T-helper 1 cell (primary cell): ENCODE measurements at places on chromosomes 12 and 14.

- DNase-seq: no peak
Measured at GRCh38 chr12:49293056-49293956, 1.6 kb upstream of the PRPH start.

DNA sequence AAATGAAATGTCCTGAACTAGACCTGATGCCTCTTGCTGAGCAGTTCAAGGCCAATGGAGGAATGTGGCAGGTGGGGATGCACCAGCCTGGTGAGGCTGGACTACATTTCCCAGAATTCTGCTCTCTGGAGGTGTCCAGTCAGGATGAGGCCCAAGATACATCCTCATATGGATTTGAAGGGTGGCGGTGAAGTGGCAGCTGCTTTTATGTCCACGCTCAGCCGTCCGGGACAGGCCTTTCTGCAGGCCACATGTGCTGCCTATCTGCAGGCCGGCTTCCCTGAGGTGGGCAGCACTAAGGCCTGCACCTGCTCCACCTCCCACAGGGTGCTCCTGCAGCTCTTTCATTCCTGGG lies 230.2 kb downstream of the BCL11B start:
- DNase-seq: no peak

GRCh38 chr12:43848786-43849185 lies 12.9 kb downstream of the TMEM117 start:
- no peak for DNase-seq

DNA sequence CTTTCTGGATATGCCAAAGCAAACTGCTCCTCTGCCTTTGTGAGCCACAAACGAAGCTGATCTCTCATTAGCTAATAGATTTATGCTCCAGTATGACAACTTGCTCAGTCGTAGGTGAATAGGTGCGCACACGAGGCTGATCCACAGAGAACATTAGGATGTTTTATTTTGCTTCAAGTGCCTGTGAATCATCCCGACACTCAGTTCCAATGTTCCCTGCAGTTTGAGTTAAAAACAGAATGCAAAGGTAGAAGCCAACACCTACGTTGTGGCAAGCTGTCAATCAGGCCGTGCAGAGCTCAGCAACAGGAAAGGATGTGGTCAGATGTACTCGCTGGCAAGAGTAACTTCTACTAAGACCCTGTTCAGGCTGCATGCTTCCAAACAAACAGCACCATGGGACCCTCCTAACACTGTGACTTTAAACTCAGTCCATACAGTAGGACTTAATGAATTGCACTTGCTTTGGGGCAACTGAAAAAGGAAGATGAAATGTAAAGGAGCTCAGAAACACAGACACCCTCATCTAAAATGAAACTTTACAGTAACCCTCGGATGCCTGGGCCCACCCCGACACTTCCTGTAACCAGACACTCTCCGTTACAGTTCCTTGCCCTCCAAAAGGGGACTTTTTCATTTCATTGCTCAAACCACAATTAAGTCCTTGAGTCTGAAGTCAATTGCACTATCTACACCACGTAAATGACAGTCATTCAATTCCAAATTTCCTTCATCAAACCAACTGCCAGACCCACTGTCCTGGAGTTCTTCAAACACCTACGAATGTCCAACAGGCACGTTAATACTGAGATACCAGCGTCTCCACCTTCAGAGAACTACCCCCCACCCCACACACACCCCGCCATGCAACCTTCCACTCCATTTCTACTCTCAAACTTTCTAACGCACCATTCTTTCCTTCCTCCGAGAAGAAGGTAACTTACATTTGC lies 1.6 kb downstream of the CCDC88C start:
- peak; percentile 90 for DNase-seq

- no peak for DNase-seq
Measured at GRCh38 chr12:91098941-91099340, 12.4 kb downstream of the LUM start.

GRCh38 chr12:58567189-58567588 lies 353.1 kb downstream of the LRIG3 start:
- DNase-seq: no peak

DNA sequence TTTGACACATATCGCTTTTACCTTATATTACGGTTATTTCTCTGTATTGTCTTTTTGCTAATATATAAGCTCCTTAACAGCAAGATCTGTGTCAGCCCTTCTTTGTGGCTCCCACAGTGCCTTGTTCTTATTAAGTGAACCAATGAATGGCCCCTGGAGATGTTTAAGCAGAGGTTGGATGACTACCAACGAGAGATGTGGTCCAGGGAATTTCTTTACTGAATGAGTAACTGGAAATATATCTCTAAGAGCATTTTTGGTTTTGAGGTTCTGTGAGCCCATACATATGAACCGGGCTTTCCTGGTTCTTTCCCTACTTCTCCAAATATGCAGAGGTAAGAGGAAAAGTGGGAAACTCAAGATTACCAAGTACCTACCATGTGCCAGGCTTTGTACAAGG lies 23.5 kb downstream of the CALCOCO1 start:
- DNase-seq: no peak

- no peak for DNase-seq
Measured at GRCh38 chr14:26008290-26008689, 589.5 kb downstream of the NOVA1 start.

DNA sequence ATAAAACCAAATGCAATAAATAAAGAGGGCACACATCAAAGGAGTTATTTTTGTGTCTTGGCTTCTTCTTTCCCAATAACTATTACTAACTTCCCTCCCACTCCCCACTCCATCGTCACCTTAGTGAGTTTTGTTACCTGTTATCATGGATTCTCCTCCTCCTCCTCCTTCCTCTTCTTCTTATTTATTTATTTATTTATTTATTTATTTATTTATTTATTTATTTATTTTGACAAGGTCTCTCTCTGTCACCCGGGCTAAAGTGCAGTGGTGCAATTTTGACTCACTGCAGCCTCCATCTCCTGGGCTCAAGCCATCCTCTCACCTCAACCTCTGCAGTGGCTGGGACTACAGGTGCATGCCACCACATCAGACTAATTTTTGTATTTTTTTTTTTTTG lies 26.4 kb downstream of the WIF1 start:
- no peak for DNase-seq

DNA sequence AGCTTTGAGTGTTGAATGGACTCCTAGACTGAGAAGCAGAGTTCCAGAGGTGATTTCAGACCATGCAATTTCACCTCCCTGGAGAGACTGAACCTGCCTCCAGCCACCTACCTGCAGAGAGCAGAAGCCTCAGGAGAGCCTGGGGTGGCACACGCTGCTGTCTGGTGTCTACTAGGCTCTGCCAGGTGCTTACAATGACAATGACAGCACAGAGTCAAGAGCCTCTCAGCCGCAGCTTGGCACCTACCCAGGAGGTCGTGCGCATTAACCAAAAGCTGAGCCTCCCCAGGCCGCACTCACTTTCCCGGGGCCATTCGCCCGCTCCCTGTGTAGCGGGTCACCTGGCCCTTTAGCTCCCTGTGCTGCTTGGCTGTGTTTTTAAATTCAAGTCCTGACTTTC lies 63.2 kb downstream of the TESC start:
- DNase-seq: no peak

DNA sequence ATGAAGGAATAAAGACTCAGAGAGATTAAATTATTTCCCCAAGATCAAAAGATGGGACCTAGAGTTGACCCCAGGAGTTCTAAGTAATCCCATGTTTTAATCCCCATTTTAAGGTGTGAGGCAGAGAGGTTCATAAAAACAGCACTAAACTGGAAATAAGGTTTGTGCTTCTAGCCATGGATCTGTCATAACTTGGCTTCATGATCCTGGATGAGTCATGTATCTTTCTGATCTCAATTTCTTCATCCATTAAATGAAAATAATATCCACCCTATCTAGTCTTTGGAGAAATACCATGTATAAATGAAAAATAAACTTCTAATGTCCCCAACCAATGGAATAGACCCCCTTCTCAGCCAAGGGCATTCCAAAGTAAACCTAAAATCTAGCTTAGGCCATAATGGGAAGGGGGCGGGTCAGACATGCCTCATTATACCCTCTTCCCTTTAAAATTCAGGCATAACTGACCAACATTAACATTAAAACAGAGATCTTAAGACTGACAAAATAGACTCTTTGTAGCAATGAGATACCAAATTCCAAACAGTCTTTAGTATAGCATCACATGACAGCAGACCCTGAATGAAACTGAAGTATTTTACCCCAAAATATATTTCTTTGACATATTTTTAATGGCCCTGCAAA lies 47.8 kb downstream of the SLC41A2 start:
- DNase-seq: no peak

- no peak for DNase-seq
Measured at GRCh38 chr12:126914170-126914793, 1352.7 kb upstream of the TMEM132C start.

GRCh38 chr12:87795555-87795954 lies 233.6 kb downstream of the C12orf50 start:
- no peak for DNase-seq

GRCh38 chr14:34993426-34993825 lies 10.6 kb downstream of the SRP54 start:
- no peak for DNase-seq

GRCh38 chr12:124683152-124684124 lies 116.0 kb upstream of the NCOR2 start:
- no peak for DNase-seq

DNA sequence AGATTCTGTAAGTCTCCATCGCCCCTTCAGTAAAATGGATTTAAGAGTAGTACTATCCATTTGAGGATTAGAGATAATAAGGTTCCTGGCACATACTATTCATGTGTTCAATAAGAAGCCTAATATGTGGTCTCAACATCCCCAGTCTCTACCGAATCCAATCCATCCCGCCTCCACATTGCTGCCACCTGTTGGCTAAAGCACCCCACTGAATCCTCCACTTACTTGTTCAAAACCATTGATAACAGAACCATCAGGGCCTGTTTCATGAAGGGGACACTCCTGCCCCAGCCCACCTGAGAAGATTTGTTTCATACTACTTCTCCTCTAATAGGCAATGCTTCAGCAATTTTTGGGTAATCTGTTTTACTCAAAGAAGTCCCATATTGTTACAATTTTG lies 147.5 kb downstream of the SLC2A13 start:
- DNase-seq: no peak

- DNase-seq: no peak
Measured at GRCh38 chr12:1933342-1934051, 15.0 kb upstream of the CACNA2D4 start.

GRCh38 chr12:47095446-47096236 lies 15.9 kb upstream of the AMIGO2 start:
- DNase-seq: no peak

- DNase-seq: no peak
Measured at GRCh38 chr12:111893287-111893686, 51.3 kb downstream of the MAPKAPK5 start.

- no peak for DNase-seq
Measured at GRCh38 chr14:20485900-20486299, 16.7 kb downstream of the PNP start.

- DNase-seq: no peak
Measured at GRCh38 chr14:71011479-71011878, 104.2 kb downstream of the PCNX1 start.

DNA sequence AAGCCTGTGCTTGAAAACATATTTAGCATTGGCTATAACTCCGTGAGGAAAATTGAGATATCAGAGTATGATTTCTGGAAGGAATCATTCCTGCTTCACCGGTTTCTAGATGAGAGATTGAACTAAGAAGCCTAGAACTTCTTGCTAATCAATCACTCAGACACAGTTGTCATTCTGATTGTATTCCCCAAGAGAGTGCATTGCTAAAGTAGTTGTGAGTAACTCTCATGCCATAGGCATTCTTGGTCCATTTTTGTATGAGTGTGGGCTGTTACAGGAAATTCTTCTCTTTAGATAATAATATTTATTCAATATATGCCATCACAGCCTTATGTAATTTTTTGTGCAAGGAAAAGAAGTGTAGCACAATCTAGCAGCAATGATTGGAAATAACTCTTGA lies 893.3 kb upstream of the MDGA2 start:
- no peak for DNase-seq

- no peak for DNase-seq
Measured at GRCh38 chr12:47378907-47379306, 299.1 kb upstream of the AMIGO2 start.

- no peak for DNase-seq
Measured at GRCh38 chr14:105097794-105098127, 32.5 kb upstream of the GPR132 start.

DNA sequence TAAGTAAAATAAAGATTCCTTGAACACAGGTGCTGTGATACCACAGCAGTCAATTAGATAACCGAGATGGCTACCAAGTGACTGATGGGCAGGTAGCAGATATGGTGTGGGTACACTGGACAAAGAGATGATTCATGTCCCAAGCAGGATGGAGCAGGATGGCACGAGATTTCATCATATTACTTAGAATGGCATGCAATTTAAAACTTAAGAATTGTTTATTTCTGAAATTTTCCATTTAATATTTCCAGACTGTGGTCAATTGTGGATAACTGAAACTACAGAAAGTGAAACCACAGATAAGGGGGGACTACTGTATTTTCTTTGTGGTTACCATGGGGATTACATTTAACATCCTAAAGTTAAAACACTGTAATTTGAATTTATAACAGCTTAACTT lies 7.5 kb upstream of the ZFP36L1 start:
- no peak for DNase-seq

DNA sequence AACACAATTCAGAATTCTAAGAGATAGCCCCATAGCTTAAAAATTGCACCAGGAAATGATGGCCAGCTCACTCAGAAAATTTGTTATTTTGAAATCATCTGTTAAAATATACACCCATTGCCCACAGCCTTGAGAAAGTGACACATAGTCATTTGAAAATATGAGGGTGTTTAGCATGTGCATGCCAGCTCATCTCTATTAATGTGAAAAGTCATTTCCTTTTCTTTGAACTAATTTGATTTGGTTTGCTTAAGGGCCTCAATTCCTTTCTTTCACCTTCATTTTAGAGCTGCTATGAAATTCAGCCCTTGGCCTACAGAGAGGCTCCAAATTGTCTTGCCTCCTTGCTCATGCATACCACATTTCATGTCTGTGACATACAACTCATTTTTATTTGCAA lies 241.4 kb downstream of the PHLDA1 start:
- no peak for DNase-seq

DNA sequence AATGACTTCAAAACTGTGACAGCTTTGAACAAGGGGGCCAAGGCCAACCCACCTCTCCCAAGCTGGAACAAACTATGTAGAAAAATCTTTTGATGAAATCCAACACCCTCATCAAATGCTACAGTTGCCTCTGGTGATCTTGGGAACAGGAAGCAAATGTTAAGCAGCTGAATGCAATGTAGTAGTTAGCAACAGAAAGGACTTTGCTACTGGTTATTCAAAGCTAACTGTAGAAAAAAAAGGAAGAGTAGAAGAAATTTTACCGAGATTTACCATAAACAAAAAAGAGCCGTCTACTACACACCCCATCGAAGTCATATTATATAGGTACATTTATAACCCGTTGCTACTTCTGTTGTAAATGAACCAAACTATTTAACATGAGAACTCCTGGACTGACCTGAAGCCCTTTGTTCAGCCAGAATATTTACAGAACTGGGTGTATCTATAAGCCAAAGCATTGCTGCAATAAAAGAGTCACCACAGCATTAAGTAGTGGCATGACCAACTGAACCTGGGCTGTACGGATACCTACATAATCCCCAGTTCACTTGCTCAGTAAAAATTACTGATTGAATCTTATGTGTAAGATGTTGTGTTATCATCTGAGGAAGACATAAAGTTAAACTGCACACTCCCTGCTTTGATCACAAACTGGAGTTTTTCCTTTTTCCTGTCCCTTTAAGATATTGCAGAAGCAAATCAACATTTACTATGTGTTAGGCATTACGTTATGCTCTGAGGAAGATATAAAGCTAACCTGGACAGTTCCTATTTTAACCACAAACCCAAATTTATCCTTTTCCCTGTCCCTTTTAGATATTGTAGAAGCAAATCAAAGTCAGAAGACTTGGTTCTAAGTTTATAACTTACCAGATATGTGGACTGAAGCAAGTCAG lies 25.1 kb downstream of the SYNJ2BP start:
- DNase-seq: no peak

GRCh38 chr12:14289601-14290000 lies 75.9 kb upstream of the ATF7IP start:
- DNase-seq: no peak
